HL-60 (cell line): ENCODE measurements at places on chromosomes 1 and 21.

- DNase-seq = no peak
Measured at GRCh38 chr1:92707709-92708108, 77.2 kb downstream of the EVI5 start.

GRCh38 chr1:25912076-25912831 is 6.0 kb upstream of the STMN1 start:
- no peak for DNase-seq

- DNase-seq = no peak
Measured at GRCh38 chr1:114352797-114353196, 158.2 kb downstream of the TRIM33 start.

GRCh38 chr1:55012661-55013060 is 13.9 kb downstream of the BSND start:
- DNase-seq = no peak

GRCh38 chr1:241376701-241377100 is 19.7 kb upstream of the RGS7 start:
- DNase-seq = no peak

DNA sequence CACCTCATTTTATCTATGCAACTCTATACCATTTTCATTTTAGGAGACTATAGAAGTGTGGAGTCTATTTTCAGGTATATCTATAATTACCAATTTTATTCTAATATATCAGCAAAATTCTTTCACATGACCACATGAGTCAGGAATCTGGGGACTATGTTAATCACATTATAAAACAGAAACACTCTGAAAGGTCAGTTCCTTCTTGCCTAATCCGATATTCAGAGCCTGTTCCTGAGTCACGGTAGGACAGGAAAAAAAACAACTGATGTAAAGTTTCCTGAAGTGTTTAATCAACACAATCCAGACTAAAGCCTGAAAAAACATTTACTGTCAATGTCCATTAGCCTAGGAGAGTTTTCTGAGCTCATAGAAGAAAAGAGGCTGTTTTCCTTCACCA is 1902.3 kb downstream of the NCAM2 start:
- no peak for DNase-seq

DNA sequence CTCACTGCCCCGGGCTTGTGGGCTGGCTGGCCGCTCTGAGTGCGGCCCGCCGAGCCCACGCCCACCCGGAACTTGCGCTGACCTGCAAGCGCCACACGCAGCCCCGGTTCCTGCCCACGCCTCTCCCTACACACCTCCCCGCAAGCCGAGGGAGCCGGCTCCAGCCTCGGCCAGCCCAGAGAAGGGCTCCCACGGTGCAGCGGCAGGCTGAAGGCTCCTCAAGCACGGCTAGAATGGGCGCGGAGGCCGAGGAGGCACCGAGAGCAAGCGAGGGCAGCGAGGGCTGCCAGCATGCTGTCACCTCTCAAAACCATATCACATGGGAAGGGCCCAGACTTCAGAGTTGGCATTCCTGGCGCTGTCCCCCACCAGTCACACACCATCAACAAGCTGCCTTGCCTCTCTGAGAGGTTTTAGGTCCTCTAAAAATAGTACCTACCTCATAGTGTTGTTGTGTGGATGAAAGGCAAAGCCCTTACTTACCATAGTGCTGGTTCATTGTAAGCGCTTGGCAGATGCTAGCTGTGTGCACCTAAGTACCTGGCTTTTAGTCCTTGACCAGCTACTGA is 13.4 kb downstream of the LDLRAD1 start:
- DNase-seq = no peak

DNA sequence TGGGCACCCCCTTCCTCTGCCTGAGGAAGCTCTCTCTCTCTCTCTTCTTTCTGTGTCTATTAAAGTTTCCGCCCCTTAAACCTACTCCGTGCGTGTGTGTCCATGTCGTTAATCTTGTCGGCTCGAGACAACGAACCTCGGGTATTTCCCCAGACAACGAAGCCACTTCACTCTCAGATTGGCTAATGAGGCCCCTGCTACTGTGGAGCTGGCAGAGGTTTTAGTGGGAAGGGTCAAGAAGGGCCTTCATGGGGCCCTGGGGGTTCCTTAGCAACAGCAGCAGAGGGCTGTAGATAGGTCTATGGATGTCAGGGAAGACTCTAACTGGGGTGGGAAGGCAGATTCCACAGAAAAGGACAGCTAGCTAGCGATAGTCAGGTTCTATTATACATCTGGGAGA is 239.8 kb upstream of the RAB4A start:
- no peak for DNase-seq

- DNase-seq = no peak
Measured at GRCh38 chr1:8903908-8904650, 25.6 kb upstream of the ENO1 start.

- DNase-seq = no peak
Measured at GRCh38 chr1:169108223-169108622, 1.7 kb downstream of the ATP1B1 start.

DNA sequence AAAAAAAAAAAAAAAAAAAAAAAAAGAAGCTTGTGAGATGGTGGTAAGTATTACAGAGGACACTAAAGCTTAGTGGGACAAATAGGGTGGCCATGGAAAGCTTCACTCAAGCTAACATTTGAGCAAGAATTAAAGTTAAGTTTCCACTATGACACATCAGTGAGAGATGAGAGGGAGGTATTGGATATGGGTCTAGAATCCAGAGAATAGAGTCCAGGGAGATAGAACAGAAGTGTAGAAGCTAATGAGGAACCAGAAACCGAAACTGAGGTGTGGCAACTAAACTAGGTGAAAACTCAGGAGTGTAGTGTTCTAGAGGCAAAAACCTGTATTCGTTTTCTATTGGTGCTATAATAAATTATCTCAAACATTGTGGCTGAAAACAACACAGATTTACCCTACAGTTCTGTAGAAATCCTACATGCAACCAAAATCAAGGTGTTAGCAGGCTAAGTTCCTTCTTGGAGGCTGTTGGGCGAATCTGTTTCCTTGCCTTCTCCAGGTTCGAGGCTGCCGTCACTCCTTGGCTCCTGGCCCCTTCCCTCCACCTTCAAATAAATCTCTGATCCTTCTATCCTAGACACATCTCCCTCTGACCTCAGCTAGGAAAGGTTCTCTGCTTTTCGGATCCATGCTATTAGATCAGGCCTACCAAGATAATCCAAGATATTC is 36.2 kb downstream of the PTP4A2 start:
- DNase-seq = no peak

- no peak for DNase-seq
Measured at GRCh38 chr1:51912881-51913280, 34.4 kb upstream of the NRDC start.

DNA sequence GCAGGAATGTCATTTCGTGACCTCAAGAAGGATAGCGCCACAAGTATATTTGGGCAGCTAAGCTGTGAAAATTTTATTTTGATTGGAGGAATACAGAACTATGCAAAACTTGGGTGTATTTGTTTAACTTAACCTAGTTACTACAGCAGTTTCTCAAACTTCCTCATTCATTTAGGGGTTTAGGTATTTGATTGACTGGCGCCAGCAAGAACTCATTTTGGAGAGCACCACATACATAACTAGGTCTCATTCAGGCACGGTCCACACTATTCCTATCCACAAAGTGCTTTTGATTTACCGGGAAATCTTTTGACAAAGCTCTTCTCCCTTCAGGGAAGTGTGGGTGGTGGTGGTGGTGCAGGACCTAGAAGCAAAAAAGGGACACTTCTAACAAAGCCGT is 155.1 kb upstream of the NRIP1 start:
- DNase-seq = no peak

DNA sequence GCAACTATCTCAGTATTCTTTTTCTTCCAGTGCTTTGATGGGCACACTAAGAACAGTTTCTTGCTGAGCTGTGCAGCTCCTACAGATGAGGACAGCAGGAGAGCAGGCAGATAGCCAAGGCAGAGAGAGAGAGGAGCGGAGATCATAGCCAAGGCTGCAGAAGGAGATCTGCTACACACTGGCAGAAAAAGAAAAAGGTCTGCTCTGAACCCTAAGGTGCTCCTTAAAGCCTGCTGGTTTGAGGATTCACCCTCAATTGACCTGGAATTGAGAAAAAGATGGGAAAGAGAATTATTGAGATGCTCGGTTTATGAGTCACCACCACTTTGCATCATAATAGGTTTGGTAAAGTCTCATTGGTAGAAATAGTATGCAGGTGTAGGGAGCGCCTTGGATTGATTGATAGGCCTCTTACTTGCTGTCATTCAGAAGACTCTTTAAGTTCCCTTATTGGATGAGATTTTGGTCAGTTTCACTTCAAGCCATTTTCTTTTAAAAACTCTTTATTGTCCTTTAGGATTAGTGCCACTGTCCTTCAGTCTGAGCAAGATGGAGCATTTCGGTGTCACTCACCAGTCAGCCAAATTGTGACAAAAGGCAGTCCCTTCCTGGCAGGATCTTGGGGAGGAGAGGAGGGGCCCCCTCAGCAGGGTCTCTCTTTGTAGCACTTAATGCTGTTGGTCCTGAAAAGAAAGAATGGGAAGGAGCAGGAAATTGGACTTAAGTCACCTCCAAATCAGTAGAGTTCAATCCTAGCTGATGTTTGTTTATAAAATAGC is 685.0 kb downstream of the ADGRL2 start:
- DNase-seq = no peak
